Breast epithelium (tissue), 4 donors: ENCODE measurements at places on chromosomes 1 and 21. TPM values are rescaled to one million over a fixed set of nuclear protein-coding genes. Genes with fewer than 3 reads are reported as not detected.

DNA sequence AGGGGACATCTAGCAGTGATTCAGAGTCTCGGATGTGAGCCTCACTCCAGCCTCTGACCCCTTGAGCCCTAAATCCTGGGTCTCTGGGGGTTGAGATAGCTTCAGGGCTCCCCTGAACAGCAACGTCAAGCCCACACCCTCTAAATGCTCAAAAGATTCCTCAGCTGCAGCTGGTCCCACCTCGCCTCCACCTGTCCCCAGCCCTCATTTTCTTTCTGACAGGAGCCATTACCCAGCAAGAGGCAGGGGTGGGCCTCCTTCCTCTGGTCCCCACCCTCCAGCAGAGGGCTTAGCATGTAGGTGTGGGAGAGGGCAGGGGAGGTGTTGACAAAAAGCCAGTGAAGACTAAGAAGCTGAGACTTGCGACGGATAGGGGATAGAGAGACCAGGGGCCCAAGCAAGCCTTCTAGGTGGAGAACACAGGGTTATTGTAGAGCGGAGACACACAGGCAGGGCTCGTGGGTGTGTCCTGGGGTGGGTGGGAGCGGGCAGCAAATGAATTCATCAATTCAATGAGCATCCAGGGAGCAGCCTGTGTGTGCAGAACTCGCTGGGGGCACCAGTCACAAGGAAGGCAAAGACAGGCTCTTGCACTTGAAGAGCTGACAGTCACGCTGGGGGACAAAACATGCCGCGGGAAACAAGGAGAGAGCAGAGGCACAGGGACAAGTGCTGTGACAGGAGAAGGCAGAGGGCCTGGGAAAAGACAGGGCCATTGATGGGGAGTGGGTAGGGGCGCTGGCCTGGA, 48.9 kb upstream of the GOLT1A start:
- no peak for DNase-seq

CDKN2C gene
- 40.0 TPM for total RNA-seq

NENF gene
- 142 TPM for total RNA-seq

- no peak for DNase-seq
Measured at GRCh38 chr21:35648512-35648911, 411.8 kb downstream of the SETD4 start.

FCRL6 gene
- 0.80 TPM for total RNA-seq

RNU1-3 gene
- total RNA-seq: under 0.01 TPM

- DNase-seq: no peak
Measured at GRCh38 chr1:38735651-38736161, 123.9 kb downstream of the RRAGC start.

OR2L13 gene
- 0.29 TPM for total RNA-seq

GRCh38 chr1:162222014-162222413, 152.5 kb downstream of the NOS1AP start:
- no peak for DNase-seq

DNA sequence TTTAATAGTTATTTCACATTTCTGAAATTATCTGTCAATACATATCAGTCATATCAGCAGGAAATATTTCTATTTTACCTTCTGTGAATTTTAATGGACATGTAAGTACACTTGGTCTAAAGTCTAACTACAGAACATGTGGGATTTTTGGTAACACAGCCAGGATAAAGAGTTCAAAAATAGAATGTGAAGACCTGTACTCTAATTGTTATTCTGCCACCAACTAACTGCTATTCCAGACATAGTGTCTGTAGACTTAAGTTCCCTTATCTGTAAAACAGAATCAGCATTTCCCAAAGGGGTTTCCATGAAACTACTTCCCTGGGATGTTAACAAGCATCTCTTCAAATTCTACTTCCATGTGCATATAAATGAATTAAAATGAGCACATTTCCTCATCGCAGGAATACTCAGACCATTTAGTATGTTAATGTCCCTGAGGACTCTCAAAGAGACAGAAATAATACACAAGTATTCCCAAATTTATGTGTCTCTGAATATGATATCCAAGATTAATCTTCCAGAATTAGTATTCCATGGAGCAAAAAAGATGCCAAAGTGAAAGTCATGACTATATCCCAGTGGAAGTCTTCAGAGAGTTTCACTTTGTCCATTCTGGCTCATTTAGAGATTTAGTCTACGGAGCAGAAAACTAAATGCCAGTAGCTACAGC, 325.6 kb downstream of the NEGR1 start:
- no peak for DNase-seq

CEP85 gene
- total RNA-seq: 7.5 TPM

EXTL1 gene
- 0.98 TPM for total RNA-seq

HSPA13 gene
- total RNA-seq: 20.9 TPM

DIRAS3 gene
- total RNA-seq: 12.9 TPM

DNA sequence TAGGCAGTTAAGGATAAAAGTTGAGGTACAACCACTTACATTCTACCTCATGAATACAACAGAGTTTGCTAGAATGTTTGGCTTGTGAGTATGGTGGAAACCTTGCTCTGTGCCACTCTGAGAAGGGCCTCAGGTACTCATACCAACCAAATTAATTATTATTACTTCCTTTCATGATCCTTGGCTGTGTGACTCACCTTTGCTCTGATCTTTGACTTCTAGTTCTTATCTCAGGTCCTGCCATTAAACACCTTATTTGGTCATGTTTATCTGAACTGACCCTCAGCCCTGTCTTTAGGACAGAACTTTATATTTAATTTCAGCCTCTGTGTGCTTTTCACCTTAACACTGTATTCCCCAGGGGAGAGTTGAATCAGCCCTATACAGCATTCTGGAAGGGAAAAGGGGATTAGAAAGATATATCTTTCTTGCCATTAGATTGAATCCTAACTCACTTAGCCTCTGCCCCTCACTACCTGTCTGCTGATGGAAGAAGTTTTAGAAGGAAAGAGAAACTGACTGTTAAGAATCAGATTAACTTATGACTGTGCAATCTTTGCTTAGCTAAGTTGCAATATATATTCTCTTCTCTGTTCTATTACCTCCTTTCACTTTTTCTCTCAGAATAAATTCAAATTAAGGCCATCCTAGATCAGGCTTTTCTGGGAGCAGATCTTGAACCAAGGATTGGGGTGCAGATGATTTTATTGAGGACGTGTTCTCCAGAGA, 260.4 kb upstream of the DPYD start:
- no peak for DNase-seq

FAM167B gene
- 0.64 TPM for total RNA-seq

GRCh38 chr1:151159373-151159772, 2.9 kb downstream of the TNFAIP8L2 start:
- no peak for DNase-seq

GRCh38 chr1:154996966-154997701, 3.7 kb downstream of the LENEP start:
- no peak for DNase-seq

IL12RB2 gene
- total RNA-seq: 5.1 TPM

DNA sequence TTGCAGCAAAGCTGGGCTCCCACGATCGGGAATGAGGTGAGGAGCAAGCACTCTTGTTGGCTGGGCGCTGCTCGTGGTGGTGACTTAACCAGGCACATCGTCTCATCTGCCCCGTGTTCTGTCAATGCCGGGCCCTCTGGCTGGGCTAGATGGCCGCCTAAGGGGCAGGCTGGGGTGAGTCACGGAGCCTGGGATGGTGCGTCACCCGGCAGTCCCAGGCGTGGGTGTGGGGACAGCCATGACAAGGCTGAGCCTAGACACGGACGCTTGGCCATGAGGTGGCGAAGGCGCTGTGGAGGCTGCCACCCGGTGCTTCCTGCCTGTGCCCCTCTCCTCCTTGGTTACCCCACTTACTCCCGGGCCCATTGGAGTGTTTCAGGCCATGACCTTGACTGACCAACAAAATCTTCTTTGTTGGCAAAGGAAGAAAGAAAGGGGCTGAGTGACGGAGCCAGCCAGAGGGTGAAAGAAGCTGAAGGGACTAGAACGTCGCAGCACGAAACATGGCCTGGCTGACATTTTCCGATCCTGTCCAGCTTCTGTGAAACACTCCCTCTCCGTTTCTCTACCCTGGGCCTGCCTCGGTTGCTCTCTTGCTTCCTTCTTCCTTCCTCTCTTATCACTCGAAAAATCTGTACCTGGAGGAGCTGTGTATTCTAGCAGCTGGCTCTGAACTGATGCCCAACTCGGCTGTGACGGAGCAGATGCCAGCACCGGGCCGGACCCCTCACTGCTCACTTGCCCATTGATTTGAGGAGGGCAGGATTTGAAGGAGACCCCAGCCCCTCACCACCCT, 596 bp downstream of the CD247 start:
- no peak for DNase-seq

- DNase-seq: no peak
Measured at GRCh38 chr1:41239988-41240610, 2.0 kb downstream of the SCMH1 start.

DNA sequence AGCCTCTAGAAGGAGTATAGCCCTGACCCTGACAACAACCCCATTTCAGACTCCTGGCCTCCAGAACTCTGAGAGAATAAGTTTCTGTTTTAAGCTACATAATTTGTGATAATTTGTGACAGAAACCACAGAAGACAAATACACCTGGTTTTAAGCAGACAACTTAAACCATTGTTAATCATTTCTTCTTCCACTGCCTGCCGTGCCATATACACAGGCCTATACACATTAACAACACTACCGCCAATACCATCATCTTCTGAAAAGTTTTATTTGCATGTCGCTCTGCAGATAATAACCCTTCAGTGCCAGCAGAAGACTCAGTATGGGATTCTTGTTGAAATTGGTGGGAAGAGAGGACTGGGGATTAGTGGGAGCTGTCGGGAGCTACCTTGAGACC, 39.9 kb upstream of the KRTAP19-8 start:
- DNase-seq: no peak

- no peak for DNase-seq
Measured at GRCh38 chr1:220149742-220150141, 55.8 kb downstream of the IARS2 start.

DNA sequence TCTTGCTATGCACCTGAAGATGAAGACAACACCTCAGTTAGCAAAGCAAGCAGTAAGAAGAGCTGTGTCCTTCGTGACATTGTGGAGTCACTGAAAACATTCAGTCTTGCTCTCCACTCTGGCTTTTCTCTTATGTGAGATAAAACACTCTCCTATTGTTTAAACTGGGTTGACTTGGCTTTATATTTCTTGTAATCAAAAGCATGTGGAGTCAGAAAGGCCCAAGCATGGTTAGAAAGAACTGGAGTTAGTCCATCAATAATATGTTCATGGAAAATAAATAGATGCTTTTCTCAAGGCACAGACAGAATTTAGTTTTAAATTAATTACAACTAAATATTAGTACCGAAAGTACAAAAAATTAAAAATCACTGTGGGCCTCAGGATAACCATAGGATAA, 61.7 kb downstream of the UBE2U start:
- no peak for DNase-seq
